Psoas muscle (tissue), 8 donors: ENCODE measurements at places on chromosomes 2 and 18. TPM values are rescaled to one million over a fixed set of nuclear protein-coding genes. Genes with fewer than 3 reads are reported as not detected.

The SCN2A gene
- not detected for polyA plus RNA-seq

DNA sequence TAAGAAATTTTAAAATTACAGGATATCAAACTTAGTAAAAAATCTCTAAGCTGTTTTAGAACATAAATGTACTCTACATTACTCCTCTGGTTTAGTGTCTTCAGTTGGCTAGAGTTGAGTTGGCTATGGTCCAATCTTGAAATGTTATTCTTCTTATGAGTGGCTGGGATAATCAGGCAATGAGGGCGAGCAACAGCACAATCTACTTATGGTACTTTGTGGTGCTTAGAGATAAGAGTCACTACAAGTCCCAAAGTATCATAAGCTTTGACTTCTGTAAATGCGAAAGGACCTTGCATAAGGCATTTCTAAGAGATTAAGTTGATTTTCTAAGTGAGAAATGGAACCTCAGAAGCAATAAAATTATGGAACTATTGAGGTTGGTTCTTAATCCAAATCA, 361.7 kb downstream of the GPD2 start:
- no peak for DNase-seq

The DGUOK gene
- 53.7 TPM for polyA plus RNA-seq

DNA sequence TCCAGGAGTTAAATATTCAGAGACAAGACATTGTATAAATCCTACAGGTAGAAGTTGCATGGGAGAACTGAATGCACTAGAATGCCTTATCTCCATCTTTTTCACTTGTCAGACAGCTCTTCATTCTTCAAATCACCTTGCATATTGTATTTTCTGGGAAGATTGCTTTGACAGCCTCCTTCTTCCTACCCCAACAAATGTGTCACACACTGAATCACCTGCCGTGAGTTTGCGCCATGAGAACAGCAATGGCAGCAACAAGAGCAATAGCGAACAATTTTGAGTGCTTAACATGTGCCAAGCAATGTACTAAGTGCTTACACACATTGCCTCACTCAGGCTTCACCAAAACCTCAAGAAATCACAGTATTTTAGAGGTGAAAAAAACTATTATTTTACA, 161.3 kb upstream of the REG3G start:
- no peak for DNase-seq

The SALL3 gene
- not detected for polyA plus RNA-seq
